ENCODE measurements at places on chromosomes 6 and 20.

DNA sequence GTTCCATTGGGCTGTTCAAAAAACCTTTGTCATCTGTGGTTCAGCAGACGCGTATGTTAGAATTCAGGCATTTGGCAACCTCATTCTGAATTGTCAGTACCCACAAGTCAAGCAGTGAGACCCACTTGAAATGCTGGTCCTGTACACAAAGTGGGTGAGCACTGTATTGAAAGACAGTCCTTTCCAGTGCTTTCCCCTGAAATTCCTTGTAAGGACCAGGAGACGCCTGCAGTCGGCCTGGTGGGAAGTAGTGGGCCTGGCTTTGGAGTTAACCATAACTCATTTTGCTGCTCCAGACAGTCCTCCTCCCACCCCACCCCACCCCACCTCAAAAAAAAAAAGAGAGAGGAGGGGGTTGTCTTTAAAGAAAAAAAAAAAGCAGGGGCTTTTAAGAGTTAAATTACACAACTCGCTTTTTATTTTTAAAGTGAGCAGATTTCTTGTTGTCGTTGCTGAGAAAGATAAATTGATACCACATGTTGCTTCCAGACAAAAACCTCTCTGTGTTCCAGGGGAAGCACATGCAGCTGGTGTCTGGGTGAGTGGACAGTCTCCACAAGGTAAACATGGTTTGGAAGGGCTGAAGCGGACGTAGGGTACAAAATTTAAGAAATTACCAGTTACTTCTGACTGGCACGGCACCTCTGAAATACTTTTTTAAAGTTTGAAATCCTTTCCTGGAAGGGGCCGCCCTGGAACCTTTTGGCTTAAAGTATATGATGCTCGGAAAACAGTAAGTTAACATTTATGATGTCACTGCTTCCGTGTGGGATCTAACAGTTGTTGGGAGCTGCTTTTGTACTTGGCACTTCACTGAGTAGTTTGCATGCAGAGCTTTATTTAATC lies 95.3 kb downstream of the FOXO3 start:
- no peak for DNase-seq

GRCh38 chr6:20102397-20103073 lies 109.7 kb downstream of the MBOAT1 start:
- no peak for DNase-seq

DNA sequence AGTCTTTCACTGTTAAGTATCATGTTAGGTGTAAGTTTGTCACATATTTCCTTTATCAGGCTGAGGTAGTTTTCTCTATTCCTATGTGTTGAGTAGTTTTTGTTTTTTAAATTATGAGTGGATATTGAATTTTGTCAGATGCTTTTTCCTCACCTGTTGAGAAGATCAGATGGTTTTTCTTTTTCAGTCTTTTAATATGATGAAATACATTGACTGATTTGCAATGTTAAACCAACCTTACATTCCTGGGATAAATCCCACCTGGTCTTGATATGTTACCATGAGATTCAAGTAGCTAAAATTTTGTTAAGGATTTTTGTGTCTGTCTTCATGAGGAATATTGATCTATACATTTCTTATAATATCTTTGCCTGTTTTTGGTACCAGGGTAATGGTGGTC lies 52.1 kb downstream of the FOXO3 start:
- no peak for DNase-seq

- DNase-seq, result no peak
Measured at GRCh38 chr6:37893257-37893656, 73.7 kb downstream of the ZFAND3 start.

- no peak for DNase-seq
Measured at GRCh38 chr20:59314997-59315396, 14.6 kb downstream of the EDN3 start.

- no peak for DNase-seq
Measured at GRCh38 chr6:21807299-21808044, 213.9 kb downstream of the SOX4 start.

GRCh38 chr6:33217681-33218080 lies 9.4 kb downstream of the RING1 start:
- DNase-seq, result no peak

GRCh38 chr6:143034689-143035334 lies 25.9 kb upstream of the AIG1 start:
- DNase-seq, result no peak

GRCh38 chr6:15421945-15422733 lies 176.3 kb downstream of the JARID2 start:
- DNase-seq, result no peak

GRCh38 chr6:144781836-144782235 lies 496.7 kb downstream of the UTRN start:
- DNase-seq, result no peak

DNA sequence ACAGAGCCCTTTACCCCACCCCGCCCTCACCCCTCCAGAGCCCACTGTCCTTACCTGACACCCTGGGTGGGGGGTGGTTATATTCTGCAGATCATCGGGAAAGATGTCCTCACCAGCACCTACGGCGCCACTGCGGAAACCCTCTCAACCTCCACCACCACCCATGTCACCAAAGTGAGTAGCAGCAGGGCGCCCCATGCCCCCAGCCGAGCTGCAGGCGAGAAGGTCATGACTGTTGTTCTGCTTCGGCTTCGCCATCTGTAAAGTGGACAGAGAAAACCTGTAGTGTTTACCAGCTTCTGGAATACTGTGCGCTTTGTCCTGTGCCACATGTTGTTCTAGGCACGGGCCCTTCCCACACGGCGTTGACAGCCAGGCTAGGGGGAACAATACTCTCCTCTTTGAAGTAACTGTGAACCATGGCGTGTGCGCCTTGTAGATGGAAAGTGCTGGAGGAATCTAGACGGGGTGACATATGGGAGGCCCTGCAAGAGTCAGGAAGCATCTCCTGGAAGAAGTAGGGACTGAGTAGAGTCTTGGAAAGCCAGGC lies 16.5 kb upstream of the AAR2 start:
- DNase-seq, result no peak

DNA sequence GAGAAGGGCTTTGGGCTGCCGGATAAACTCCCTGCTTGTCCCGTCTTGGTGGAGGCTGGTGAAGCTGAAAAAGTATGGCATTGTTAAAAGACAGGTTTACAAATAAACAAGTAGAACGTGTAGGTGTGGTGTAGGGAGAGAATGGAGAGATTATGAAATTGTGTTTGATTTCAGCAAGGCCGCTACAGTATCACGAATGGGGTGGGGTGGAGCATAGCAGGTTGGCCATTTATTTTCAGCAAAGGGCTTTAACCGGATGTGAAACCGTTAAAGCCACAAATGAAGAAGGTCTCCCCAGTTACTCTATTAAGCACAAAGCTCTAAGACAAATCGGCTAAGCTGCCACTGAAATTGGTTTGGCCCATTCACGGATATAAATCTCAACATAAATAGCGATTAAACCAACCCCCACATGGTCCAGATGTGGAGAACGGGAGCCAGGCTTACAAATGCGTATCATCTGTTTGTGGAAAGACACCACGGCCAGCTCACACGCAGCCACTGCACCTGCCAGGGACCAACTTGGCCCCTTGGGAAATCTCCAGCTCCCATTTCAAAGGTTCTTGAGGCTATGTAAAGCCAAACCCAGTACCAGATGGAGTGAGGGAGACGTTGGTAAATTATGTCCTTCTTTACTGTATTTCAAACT lies 94.0 kb downstream of the ZMYND8 start:
- no peak for DNase-seq

GRCh38 chr6:153503810-153504209 lies 372.7 kb upstream of the RGS17 start:
- no peak for DNase-seq

DNA sequence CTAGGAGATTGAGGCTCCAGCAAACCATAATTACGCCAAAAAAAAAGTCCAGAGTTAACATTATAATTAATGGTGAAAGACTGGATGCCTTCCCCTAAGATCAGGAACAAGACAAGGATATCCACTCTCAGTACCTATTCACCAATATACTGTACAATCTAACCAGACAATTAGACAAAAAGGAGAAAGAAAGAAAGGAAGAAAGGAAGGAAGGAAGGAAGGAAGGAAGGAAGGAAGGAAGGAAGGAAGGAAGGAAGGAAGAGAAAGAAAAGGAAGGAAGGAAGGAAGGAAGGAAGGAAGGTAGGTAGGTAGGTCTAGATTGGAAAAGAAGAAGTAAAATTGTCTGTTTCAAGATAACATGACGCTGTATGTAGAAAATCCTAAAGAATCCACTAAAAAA lies 50.7 kb downstream of the TASP1 start:
- no peak for DNase-seq

- DNase-seq, result no peak
Measured at GRCh38 chr20:45470937-45471336, 1.4 kb downstream of the WFDC2 start.

GRCh38 chr6:33729059-33729458 lies 17.6 kb upstream of the UQCC2 start:
- DNase-seq, result no peak

DNA sequence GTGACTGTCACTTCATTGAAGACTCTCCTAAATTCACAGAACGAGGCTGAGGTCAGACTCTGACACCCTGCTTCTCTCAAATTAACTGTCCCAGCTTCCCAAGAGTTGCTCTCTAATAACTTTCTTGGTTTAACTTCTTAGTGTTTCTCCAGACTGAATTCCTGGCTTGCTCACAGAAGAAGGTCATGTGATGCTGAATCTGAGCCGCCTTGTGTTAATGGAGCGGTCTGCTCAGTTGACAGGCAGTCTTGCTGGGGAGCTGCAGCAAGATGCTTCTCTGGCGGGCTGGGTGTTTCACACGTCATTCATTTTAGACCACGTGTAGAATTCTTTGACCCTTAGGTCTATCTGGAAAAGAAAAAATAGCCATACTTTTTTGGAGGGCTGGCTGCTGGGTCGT lies 107.3 kb downstream of the FOXO3 start:
- DNase-seq, result no peak

DNA sequence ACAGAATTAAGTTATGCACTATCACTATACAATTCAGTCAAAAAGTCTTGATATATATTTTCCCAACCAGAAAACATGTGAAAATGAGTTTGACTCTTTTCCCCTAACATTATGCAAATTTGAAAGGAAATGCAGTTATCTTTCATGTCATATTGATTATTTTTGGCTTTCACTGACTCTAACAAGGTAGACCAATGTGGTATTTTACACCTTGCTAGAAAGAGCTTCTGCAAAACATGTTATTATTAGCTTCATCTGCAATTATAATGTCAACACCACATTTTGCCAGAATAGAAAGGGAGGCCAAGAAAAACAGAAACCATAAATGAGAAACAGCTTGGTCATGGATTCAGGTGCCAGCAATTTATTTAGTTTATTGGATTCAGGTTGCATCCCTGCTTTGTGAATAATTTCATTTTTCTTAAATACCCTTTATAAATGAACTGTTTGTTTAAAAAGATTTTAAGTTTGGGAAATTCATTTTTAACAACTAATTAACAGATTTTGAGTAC lies 226.1 kb upstream of the GJE1 start:
- DNase-seq, result no peak

GRCh38 chr6:131749023-131749422 lies 38.2 kb upstream of the CTAGE9 start:
- no peak for DNase-seq

DNA sequence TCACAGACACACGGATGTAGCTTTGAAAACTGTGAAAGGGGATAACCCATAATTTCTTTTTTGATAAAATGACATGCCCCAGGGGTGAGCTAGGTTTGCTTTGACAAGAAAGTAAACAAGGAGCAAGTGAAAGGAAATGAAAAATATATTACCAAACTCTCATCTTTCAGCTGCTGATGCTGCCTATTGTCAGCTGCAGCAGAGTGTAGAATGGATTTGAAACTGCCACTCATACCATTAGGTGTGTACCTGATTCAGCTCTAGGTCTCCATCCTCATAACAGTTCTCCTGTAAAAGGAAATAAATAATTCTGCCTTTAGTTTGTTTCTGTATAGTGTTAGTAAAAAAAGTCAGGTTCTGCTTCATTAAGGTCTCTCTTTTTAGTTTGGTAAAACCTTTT lies 415.1 kb upstream of the MARCKS start:
- no peak for DNase-seq

DNA sequence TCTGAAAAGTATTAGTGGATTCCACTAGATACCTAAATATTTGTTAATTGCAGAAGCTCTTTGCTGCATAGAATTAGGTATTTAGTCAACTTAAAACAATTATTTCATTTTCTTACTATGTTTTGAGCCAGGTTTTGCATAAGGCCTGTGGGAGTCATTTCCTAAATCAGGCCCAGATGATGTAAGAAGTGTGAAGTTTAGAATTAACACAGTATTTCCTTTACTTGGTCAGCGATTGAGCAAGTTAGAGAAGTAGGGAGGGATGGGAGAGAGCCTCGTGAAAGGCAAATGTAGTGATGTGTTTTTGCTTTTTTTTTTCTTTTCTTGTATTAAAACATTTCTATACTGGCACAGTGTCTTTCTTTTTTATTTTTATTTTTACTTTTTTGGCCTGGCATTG lies 711.1 kb downstream of the HDGFL1 start:
- no peak for DNase-seq

- DNase-seq, result no peak
Measured at GRCh38 chr6:81838031-81838430, 85.5 kb upstream of the TENT5A start.

DNA sequence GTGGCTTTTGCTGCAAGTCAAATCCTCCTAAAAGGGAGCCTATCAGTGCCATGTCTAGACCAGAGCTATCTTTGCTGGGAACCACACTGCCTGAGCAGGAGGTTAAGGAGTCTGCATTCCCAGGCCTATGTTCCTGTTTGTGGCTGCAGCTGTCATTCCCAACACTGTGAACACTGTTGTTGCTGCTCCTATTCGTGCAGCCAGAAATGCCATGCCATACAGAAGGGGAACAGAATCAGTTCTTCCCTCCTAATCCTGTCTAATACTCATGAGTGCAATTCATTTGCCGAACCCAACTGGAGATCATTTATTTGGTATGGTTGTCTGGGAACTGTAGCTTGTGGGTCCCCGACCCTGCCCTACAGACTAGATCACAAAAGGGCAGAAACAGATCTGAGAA lies 406.5 kb upstream of the GJE1 start:
- no peak for DNase-seq

- DNase-seq, result no peak
Measured at GRCh38 chr6:132079286-132079685, 128.1 kb upstream of the CCN2 start.

DNA sequence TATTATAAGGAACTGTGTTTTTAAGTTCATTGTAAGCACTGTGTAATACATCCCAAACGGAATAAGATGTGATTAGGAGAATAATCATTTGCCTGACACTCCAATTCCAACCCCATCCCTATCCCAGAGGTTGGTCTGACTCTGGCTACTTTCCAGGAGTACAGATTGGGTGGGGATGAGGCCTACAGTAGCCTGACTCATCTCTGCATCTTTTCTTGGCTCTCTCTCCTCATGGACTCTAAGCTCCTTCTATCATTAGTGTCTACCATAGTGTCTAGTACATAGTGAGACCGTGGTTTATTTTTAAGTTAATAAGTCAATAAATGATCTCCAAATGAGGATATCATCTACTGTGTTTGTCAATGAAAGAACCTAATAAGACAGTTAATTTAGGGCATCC lies 92.2 kb upstream of the CNKSR3 start:
- no peak for DNase-seq
